ENCODE measurements at places on chromosomes 2 and 18.

DNA sequence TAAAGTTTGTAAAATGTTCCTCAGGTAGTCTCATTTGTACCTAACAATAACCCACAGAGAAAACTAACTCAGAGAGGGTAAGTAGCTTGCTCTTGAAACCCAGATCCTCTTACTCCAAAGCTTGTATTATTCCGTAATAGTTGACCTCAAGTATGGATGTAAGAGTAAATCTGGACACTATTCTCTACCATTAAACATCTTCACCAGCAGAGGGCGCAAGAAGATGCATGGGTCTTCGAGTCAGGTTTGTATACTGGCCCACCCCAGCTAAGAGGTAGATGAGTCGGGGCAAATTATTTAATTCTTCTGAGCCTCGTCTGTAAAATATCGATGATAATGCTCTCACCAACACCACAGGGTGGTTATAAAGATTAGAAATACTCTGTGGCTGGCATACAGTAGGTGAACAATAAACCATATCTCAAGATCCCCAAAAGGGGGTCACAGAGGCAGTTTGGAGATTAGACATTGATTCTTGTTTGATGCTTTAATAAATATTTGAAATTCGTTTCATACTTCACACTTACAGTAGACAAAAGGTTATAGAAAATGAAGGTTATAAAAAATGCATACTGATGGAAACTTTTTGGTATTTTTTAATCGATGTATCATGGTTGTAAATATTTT, 3.5 kb upstream of the CABLES1 start:
- DNase-seq = peak; percentile 58

DNA sequence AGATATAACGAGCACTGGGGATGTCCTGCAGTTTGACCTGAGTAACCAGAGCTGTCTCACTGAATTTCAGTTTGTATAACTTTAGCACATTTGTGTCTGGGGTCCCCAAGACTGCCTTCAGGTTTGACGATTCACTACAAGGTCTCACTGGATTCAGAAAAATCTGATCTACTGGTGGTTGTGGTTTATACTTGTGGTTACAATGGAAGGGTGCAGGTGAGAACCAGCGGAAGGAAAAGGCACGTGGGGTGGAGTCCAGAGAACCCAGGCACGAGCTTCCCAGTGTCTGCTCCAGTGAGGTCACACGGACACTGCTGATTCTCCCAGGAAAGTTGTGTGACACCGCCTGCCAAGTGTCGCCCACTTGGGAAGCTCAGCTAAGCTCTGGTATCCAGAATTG, 126.0 kb downstream of the ZNF236 start:
- no peak for DNase-seq

- no peak for DNase-seq
Observed at GRCh38 chr2:240631548-240632305, 6.4 kb downstream of the GPR35 start.

DNA sequence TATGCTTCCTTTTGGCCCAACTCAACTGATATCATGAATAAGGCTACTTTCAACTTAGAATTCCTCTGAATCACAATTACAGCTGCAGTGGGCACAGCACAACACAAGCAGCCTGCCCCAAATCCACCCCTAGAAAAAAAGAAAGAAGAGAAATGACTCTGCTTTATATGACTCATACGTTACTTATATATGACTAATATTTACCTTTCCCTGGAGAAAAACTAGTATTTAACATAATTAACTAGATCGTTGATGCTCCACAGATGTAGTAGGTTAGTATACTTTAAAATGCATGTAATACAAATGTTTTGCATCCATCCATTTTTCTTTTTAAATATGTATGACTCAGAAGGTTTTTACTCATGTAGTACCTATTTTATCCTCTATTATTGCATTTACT, 133.3 kb upstream of the UNC80 start:
- no peak for DNase-seq

GRCh38 chr2:207133458-207133819, 32.3 kb downstream of the KLF7 start:
- DNase-seq = no peak

DNA sequence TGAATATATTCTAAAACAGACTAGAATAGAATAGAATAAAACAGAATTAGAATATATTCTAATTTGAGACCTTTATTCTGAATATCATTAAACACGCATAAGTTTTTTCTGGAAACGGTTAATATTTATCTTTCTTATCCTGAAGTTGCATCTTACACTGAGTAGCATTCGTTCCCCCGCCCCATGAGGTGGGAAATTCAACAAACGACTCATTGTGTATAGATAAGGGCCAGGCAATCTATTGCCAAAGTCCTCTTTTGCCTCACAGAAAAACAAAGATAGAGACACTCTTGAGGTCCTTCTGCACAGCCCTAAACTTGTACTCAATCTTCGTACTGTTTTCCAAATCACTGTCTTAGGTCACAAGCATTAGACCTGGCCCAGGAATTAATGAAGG, 98.1 kb downstream of the COL6A3 start:
- no peak for DNase-seq

- no peak for DNase-seq
Observed at GRCh38 chr2:67918471-67918870, 144.3 kb downstream of the C1D start.

- DNase-seq = no peak
Observed at GRCh38 chr2:237449193-237449881, 35.4 kb upstream of the COL6A3 start.

DNA sequence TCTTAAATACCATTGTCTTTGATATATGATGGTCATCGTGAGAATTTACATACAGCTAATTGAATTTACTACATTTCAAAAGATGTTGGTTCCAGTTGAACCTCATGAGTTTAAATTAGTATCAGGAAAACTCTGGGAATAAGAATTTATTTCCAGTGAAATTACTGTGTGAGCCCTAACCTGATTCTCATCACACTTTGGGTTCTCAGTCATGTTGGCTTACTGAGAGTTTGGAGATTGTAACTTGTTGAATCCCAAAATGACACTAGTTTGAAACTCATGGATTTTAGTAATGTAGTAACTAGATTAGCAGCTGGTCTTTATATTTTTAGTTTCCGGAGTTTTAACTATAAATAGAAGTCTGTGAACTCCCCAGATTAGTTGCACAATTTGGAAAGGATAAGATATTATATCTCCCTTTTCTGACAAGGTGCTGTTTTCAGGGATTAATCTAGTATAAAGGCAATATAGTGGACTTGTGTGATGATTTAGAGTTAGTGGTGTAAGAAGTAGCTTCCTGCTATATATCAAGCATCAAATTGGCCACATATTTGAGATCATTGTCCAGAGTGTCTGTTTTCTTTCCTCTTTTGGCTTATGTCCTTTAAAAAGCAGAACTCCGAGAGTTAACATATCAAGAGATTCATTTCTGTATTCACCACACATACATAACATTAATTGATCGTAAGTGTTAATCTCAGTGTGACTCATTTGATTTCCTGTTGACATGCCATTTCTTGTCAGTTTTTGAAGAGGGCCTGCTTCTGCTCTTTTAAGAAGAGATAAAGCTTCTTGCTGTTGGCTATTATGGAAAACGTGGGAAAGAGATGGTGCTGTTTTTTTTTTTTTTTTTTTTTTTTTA, 15.7 kb downstream of the NDUFV2 start:
- no peak for DNase-seq

DNA sequence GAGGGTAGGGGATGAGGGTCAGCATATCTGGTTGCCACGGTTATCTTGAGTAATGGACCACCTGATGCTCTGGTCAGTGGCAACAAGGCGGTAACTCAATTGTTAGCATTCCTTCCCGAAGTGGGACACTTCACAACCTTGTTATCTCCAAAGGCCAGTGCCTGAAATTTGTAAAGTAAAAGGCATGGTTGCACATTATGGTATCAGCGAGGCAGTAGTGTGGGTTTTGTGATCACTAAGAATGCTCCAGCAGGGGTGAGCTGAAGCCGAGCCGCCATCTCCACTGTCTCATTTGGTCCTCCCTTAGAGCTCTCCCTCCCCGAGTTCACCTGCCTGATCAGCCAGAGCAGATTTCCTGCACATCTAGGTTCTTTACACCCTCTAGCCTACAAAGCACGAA, 50.5 kb upstream of the LGALSL start:
- DNase-seq = no peak

GRCh38 chr2:203720915-203721672, 14.7 kb downstream of the CD28 start:
- no peak for DNase-seq

DNA sequence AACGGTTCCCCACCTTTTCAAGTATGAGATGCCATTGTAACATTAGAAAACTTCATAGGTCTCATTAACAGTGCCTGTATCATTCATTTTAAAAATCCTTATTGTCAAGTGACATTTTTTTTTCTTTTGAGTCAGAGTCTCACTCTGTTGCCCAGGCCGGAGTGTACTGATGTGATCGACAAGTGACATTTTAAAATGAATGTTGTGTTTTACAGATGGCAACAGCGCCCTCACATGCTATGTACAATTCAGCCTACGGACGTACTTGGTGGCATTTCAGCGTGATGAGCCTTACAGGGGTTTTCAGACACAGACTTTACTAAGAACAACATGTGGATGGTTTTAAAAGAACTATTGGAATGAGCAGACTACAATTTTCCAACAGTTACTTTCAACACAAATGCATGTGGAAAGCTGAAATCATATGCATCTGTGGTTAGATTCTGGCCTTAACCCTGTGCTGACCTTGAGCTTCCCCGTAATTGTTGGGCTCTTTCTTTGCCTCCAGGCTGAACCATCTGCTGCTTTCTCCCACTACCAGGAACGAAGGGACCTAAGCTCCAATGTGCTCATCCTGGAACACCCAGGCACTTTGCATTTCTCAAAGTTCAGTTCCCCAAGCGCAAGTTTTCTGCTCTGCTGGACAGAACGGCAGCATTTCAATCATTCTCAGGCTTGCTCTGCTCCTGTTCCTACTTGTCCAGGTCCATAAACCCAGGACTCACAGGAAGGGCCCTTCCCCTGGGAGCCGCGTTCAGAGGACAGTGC, 119.9 kb upstream of the NDUFV2 start:
- no peak for DNase-seq

- DNase-seq = no peak
Observed at GRCh38 chr2:233185330-233185729, 66.1 kb upstream of the ATG16L1 start.

DNA sequence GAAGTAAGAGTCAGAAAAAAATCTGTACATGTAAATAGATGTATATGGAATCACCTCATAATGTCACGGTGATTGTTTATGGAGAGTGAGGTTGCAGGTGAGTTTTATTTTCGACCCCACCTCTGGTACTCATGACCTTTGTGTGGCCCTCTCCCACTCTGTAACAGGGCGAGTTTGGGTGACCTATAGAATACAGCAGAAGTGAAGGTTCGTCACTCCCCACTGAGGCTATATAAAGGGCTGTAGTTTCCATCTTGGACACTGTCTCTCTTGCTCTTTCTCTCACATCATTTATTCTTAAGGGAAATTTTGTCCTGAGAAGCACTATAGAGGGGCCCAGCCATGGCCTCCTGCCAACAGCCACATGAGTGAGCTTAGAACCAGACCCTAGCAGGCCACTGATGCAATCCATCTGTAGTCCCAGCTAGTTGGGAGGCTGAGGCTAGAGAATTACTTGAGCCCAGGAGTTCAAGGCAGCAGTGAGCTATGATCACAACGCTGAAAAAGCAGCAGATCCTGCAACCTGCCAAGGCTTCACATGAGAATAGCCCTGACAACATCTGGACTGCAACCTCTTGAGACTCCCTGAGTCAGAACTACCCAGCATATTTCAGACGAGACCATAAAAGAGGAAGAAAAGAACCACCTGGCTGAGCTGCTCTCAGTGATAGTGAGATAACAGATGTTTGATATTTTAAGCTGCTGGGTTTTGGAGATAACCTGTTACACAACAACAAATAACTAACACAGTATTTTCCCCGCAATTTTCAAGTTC, 74.3 kb upstream of the SLC1A4 start:
- DNase-seq = peak; percentile 96

GRCh38 chr18:3319399-3319798, 57.5 kb downstream of the MYL12B start:
- no peak for DNase-seq
